ENCODE measurements at places on chromosomes 6 and 20. TPM values are rescaled to one million over a fixed set of nuclear protein-coding genes. Genes with fewer than 3 reads are reported as not detected.

DNA sequence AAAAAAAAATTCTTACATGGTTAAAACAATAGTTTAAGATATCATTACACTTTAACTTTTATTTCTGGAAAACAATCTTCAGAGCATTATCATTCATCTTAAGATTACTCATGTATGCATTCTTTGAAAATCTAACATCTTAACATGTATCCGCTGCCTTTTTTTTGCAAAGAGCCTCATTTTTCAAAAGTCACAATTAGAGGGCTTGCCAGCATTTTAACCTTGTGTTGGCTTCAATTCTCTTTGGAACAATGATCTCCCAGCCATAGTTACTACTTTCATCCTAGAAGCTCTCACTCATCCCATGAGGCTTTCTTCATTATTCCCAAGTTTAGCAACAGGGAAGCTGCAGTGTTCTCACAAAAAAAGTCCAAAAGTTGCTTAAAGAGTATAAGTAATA, 330.8 kb downstream of the BCKDHB start:
- no peaks in the 10 kb centered on the region for H3K36me3 ChIP-seq
- H3K4me1 ChIP-seq, result peaks cover 35% of the 10 kb centered on the region
- no peaks in the 10 kb centered on the region for H3K27me3 ChIP-seq
- H3K4me3 ChIP-seq, result no peak overlapping the region
- no peak for DNase-seq

DNA sequence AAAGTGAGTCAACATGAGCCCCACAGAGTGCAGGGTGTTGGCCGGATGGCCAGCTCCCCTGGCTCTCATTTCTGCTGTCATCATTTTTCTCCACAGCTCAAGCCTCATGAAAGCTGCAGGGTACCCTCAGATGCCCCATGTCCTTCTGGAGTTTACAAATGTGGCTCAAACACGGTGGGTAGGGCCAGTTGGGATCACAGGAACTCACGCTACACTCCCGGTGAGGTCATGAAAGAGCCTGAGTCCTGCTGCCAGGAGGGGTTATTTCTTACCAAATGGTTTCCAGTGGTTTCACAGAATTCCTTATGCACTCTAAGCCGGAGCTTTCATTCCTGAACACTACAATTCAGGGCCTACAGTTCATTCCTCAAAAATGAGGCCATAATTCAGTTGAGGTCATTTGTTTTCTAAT, 78.7 kb downstream of the TMEM170B start:
- DNase-seq, result no peak
- no peak overlapping the region for H3K4me3 ChIP-seq
- H3K4me1 ChIP-seq, result no peaks in the 10 kb centered on the region
- H3K27ac ChIP-seq, result no peak overlapping the region
- no peaks in the 10 kb centered on the region for H3K36me3 ChIP-seq

- H3K4me3 ChIP-seq, result no peak overlapping the region
- no peaks in the 10 kb centered on the region for H3K4me1 ChIP-seq
- H3K27ac ChIP-seq, result no peak overlapping the region
- peaks cover 21% of the 10 kb centered on the region for H3K27me3 ChIP-seq
- no peak for DNase-seq
These were observed 479.6 kb upstream of the CHD6 start for GRCh38 chr20:42097741-42098140.

DNA sequence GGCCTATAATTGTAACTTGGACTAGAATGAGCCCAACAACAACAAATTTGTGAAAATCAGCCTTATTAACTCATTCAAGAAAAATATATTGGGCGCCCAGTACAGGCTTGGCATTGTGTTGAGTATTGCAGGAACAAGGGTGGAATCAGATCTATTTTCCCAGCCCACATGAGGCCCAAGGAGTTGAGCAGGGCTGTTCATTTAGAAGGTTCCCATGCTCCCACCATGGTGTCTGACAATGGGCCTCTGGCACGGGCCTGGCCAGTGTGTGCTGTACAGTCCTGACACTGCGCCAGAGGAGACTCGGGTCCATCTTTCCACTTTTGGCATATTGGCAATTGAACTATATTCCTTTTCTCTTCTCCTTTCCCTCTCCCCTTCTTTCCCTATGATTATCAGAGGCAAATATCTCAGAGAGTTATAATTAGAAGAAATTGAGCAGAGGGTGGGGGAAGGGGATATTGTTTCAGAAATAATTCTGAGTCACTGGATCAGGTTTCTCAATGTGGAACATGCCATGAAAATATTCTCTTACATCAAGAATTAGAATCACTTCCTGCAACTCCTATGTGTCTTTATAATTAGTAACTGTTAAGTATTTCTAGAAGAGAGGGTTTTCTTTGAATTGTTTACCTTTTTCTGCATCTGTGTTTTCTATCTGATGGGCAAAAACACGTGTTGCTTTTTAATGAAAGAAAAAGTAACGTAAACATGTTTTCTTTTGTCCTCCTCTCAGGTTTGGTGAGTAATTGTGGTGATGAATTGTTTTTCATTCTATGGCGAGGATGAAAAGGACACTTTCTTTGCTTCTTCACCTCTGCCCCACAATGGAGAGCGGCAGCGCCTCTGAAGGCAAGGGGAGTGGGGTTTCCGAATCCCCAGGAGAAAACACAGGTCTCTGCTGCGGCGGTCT, 209.4 kb downstream of the FOXA2 start:
- DNase-seq, result no peak
- H3K4me3 ChIP-seq, result no peak overlapping the region
- no peak overlapping the region for H3K27ac ChIP-seq
- peaks cover 8% of the 10 kb centered on the region for H3K4me1 ChIP-seq

DNA sequence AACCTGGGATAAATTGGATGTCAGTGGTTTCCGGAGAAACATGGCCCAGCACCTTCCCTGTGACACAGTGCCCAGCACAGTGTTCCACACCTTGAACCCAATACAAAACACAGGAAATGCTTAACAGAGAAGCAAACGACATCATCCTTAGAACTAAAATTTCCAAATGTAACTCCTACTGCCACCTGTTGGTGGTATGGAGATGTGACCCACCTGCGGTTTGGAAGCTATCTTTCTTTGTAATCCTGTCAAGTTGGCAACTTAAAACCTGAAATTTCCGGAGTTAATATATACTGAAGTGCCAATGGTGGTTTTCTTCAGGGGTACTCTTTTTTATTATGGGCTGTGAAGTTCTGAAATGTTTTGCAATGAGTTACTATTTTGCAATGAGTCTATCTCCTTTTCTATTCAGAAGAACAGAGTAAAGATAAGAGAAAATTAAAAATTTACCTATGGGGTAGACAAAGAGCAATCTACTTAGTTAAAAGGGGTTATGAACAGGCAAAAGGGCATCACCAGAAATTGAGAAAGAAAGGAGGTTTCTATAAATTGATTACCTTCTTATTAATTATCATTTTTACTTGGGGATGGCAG, 658.8 kb downstream of the PTPRT start:
- H3K27ac ChIP-seq, result no peak overlapping the region
- H3K27me3 ChIP-seq, result peaks cover 18% of the 10 kb centered on the region
- DNase-seq, result peak; percentile 34

GRCh38 chr6:130978660-130979396, 84.2 kb downstream of the EPB41L2 start:
- no peaks in the 10 kb centered on the region for H3K27me3 ChIP-seq
- H3K27ac ChIP-seq, result no peak overlapping the region
- H3K4me1 ChIP-seq, result peaks cover 32% of the 10 kb centered on the region
- H3K4me3 ChIP-seq, result no peak overlapping the region

GRCh38 chr20:63492518-63492917, 6.4 kb downstream of the EEF1A2 start:
- H3K36me3 ChIP-seq, result peaks cover 70% of the 10 kb centered on the region
- H3K4me3 ChIP-seq, result no peak overlapping the region
- H3K27ac ChIP-seq, result no peak overlapping the region
- DNase-seq, result no peak
- H3K4me1 ChIP-seq, result no peaks in the 10 kb centered on the region

Gene FAM210B
- 8.7 TPM for total RNA-seq

DNA sequence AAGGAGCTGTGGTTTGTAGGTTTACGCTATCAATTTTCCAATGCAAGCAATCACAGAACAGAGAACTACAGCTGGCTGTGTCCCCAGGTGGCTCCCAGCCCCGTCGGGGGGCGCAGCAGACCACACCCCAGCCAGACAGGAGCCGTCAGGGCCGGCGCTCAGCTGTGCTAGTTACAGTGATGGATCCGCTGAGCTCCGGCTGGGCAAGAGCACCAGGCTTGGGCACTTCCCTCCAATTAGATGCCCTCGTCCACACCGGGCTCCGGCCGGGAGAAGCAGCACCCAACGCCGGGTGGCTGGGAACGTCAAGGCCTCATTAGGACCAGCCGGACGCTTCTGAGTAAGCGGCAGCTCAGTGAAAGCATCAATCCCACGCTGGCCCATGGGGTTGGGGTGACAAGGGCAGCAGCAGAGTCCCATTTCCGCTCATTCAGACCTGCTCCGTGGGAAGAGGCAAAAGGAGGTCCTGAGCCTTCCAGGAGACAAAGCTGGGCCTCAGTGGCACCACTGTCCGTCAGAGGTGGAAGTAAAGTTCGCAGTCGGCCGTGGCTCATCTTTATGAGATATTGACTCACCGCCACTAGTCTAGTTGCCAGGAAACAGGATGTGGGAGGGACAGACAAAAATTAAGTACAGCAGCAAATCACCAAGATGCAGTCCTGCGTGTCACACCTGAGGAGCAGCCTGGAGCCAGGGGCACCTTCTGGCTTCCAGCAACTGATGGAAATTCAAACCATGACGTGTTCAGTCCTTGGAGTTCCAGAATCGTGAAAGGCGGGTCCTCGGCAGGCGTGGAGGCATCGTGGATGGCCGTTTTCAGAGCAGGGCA, 164.1 kb downstream of the TAF4 start:
- H3K36me3 ChIP-seq, result peaks cover 7% of the 10 kb centered on the region
- no peak for DNase-seq
- H3K4me1 ChIP-seq, result peaks cover 14% of the 10 kb centered on the region
- peaks cover 99% of the 10 kb centered on the region for H3K27me3 ChIP-seq
- H3K27ac ChIP-seq, result no peak overlapping the region

DNA sequence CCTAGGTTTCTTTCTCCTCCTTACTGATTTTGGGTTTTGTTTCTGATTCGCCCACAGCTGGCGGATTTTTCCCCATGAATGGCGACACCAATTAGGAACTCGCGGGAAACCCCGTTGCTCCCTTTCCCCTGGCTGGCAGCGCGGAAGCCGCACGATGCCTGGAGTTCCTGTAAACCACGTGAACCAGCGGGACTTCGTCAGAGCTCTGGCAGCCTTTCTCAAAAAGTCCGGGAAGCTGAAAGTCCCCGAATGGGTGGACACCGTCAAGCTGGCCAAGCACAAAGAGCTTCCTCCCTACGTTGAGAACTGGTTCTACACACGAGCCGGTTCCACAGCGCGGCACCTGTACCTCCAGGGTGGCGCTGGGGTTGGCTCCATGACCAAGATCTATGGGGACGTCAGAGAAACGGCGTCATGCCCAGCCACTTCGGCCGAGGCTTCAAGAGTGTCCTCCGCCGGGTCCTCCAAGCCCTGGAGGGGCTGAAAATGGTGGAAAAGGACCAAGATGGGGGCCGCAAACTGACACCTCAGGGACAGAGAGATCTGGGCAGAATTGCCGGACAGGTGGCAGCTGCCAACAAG, 3.2 kb upstream of the SEC23B start:
- H3K4me1 ChIP-seq, result no peaks in the 10 kb centered on the region
- no peak overlapping the region for H3K4me3 ChIP-seq
- peaks cover 15% of the 10 kb centered on the region for H3K36me3 ChIP-seq
- H3K27ac ChIP-seq, result no peak overlapping the region
- no peak for DNase-seq

- no peaks in the 10 kb centered on the region for H3K36me3 ChIP-seq
- H3K4me3 ChIP-seq, result peak overlapping the region; percentile 64
- H3K27ac ChIP-seq, result peak overlapping the region; percentile 67
These were observed 181.2 kb downstream of the FOXA2 start for GRCh38 chr20:22403022-22403631.

DNA sequence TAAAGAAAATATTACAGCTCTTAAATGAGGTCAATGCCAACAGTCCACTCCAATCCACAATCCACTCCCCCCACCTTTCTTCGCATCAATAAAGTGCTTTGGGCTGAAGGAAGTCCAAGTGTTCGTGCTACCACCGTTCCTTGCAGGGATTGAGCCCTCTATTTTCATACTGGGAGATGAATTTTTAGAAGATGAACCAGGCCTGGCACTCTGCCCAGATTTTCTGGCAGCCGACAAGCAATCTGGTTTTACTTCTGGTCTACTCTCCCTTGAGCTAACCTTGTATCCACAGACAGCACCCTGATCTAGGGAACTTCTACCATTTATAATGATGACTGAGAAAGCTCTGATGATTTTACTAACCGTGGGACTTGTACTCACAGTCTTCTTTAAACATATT, 72.3 kb downstream of the BTBD9 start:
- no peaks in the 10 kb centered on the region for H3K36me3 ChIP-seq
- no peaks in the 10 kb centered on the region for H3K4me1 ChIP-seq
- H3K27me3 ChIP-seq, result no peaks in the 10 kb centered on the region
- no peak overlapping the region for H3K27ac ChIP-seq
- DNase-seq, result peak; percentile 14
- H3K4me3 ChIP-seq, result no peak overlapping the region

DNA sequence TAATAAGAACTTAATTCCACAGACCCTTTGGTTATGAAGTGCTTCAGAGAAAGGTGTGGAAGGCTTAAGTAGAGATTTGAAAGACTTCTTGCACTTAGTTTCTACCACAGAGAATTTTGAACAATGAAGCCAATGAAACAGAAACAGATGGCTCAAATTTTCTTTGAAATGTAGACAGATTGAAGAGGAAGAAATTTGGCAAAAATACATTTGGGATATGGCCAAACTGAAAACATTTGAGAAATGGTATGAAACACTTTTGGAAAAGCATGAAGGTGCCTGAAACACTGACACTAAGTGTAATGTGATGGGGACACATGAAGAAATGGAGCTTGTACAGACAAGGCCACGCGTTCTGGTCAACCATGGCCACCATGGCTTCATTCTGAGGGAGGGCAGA, 272.4 kb upstream of the EXOC2 start:
- no peaks in the 10 kb centered on the region for H3K27me3 ChIP-seq
- H3K36me3 ChIP-seq, result no peaks in the 10 kb centered on the region
- no peak overlapping the region for H3K4me3 ChIP-seq
- no peaks in the 10 kb centered on the region for H3K4me1 ChIP-seq
- DNase-seq, result no peak
- no peak overlapping the region for H3K27ac ChIP-seq

- H3K36me3 ChIP-seq, result peaks cover 37% of the 10 kb centered on the region
- peaks cover 77% of the 10 kb centered on the region for H3K4me1 ChIP-seq
- H3K4me3 ChIP-seq, result peak overlapping the region; percentile 43
- no peaks in the 10 kb centered on the region for H3K27me3 ChIP-seq
These were observed 15.4 kb upstream of the TRIB3 start for GRCh38 chr20:364905-365794.

Gene SAMD3
- not detected for total RNA-seq
